Urinary bladder (tissue), 4 donors: ENCODE measurements at places on chromosomes 6 and 20. TPM values are rescaled to one million over a fixed set of nuclear protein-coding genes. Genes with fewer than 3 reads are reported as not detected.

- no peak for DNase-seq
These were observed 1.9 kb downstream of the SIRPB2 start for GRCh38 chr20:1489325-1489724.

- DNase-seq = no peak
These were observed 248.8 kb upstream of the MAP3K7 start for GRCh38 chr6:90835596-90836212.

ADGB gene
- not detected for polyA plus RNA-seq

- no peak for DNase-seq
These were observed 82.8 kb downstream of the TNFAIP3 start for GRCh38 chr6:137949686-137950390.

NHSL1 gene
- 1.7 TPM for polyA plus RNA-seq

DNA sequence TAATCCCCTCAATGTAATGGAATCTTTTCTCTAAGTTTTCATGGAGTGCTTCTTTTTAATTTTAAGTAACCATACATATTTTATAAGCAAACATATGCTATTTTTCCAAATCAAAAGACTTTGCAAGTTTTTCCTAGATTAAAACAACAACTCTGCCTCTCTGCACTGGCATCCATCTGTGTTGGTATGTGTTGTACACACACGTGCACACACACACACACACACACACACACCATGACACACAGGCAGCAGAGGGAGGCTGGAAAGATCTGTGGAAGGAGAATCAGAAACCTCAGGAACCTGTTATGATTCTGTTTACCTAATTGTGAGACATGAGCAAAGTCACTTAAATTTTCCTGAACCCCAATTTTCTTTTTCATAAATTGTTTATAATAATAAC lies 295.0 kb upstream of the PRDM1 start:
- DNase-seq = no peak

ZSCAN16 gene
- polyA plus RNA-seq = 3.5 TPM

CFAP61 gene
- 0.35 TPM for polyA plus RNA-seq

ZNF831 gene
- polyA plus RNA-seq = 0.18 TPM

GRCh38 chr20:57890202-57890800 lies 180.5 kb upstream of the PMEPA1 start:
- DNase-seq = no peak

DNA sequence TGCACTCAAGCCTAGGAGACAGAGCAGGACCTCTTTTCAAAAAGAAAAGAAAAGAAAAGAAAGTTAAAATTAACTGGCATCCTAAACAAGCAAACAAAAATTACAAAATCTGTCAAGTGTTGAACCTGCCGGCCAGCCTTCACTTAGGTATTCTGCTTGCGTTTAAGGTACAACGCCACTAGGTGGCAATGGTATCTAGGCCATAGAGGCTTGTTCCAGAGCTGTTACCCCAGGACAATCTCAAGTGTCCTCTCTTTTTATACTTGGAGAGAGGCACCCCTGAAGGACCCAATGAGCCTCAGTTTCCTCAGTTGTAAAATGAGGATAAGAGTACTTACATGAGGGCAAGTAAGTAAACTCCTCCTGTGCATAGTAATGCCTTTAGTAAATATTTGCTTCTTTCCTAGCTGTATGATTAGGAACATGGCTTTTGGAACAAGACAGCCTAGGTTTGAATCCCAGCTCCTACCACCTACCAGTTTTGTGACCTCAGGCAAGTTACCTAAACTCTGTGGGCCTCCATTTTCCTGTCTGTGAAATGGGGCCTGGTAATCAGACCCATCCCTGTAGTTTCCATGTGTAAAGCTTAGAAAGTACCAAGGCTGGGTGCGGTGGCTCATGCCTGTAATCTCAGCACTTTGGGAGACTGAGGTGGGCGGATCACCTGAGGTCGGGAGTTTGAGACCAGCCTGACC lies 5.8 kb upstream of the PACSIN1 start:
- DNase-seq = no peak

DNA sequence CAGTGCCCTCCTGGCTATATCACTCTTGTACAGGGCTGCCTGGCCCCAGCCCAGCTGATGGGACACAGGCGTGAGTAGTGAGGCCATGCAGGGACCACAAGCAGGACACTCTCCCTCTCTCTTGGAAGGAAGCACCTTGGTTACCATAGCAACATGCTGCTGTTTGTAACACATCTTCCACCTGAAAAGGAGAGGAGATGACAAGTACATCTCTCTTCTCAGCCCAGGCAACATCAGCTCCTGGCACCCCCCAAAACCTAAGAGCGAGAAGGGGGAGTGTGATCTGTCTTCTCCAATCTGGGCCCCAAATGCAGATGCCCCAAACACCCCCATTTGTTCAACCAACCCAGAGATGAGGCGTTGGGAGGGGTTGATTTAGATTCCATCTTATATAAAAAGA lies 49.9 kb downstream of the KCNB1 start:
- DNase-seq = no peak

DNA sequence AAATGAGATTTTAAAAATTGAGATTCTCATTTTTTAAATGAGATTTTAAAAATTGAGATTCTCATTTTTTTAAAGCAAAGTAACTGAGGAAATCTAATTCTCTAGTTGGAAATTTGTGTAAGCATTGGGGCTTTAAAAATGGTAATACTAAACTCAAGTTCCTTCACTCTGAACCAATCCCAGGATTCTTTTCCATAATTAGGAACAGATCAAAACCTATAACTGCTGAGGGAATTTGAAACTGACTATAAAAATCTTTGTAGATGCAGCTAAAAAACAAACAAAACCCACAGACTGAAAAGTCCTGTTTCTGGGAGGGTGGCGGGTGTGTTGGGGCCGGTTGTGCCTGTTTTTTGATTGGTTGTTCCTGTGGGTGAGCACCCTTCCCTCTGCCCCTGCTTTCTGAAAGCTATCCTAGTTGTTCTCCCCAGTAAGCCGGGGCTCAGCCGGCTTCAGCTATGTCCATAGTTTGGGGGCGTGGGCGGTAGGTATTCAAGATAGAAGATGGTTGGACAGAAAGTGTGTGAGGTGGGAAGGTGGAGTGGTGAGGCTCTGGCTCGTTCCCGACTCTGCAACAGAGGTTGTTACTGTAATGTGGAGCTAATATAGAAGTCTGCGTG lies 49.3 kb downstream of the GFRA4 start:
- no peak for DNase-seq

GRCh38 chr20:45128099-45128498 lies 3.8 kb upstream of the WFDC12 start:
- no peak for DNase-seq

DNA sequence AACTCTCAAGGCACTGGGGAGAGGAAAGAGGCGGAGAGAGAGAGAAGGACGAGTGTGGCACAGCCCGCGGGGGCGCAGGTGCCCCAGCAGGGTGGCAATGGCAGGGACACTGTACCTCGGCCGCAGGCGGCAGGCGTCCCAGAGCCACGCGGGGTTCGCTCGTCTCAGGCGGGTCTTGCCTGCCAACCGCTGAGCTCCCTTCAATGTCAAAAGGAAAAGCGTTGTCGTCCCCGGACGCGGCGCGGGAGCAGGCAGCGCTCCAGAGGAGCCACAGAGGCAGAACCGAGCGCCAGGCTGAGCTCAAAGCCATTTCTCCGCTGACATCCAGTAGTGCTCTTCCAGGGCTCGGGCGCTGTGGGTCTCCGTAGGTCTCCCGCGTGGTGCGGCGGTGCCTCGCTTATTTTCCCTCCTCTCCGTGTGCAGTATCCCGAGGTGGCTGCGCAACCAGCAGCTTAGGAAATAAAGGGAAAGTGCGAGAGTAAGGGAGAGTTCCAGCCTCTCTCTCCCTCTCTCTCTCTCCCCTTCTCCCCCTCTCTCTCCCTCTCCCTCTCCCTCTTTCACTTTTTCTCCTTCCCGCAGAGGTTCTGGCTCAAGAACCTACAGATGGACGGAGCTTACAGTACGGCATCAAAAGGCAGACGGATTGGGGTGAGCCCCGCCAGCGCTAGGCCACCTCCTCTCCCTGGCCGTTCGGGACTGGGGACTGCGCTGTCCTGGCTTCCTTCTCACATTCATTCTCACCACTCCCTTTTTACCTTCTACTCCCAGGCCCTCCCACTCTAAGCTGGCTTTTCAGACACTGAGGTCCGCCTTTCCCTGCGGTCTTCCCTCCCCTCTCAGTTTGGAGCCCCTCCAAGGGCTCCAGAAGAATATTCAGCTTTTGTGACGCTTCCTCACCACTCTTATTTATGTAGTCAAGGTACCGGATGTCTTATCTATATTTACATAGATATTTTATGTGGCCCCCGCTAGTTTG lies at the start of gene LAMA4:
Gene LAMA4, minus strand, starts transcription at position 727 of the 976 bp plus-strand sequence. Its CDS starts 417 bp downstream, at position 310.
- DNase-seq = no peak

DNA sequence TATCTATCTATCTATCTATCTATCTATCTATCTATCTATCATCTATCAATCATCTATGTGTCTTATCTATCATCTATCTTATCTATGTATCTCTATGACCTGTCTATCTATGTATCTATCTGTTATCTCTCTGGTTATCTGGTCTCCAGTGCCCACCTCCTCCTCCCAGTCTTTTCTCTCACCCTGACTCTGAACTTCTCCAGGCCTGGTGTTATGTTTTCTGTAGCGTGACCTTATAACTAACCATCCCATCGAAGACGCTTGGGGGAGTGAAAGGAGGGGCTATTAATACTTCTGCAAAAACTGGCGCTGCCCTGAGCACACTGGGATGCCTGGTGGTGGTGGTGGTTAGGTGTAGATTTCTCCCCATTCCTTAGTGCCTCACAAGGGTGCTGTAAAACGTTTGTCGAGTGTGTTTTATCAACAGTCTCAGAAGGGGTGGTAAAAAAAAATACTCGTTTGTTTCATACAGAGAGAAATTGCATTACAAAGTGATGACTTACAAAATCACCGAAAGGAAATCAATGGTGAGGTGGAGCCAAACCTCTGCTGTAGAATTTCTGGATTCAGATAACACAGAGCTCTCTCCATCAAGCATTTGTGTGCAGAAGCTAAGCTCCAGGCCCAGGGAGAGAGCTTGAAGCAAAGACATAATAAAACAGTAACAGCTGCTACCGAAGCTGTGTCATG lies 156.2 kb downstream of the BCAS1 start:
- DNase-seq = no peak

GRCh38 chr6:63295553-63296194 lies 24.1 kb downstream of the LGSN start:
- DNase-seq = no peak

DNA sequence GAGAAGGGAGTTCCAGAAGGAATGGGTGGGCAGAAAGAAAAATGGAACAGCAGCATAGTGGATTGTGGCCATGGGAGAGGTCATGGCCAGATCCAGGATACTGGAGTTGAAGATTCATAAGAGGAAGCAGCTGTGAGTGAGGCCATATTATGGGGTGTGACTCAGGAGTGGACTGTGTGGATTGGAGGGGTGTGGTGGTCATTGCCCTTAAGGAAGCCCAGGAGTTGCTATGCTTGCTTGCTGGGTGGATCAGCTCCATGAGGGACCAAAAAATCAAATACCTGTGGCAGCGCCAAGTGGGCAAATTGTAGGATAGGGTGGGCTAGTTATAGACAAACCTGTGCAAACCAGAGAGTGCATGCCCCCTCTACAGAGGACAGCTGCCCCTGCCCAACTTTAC lies 18.3 kb downstream of the LRRC1 start:
- no peak for DNase-seq

DNA sequence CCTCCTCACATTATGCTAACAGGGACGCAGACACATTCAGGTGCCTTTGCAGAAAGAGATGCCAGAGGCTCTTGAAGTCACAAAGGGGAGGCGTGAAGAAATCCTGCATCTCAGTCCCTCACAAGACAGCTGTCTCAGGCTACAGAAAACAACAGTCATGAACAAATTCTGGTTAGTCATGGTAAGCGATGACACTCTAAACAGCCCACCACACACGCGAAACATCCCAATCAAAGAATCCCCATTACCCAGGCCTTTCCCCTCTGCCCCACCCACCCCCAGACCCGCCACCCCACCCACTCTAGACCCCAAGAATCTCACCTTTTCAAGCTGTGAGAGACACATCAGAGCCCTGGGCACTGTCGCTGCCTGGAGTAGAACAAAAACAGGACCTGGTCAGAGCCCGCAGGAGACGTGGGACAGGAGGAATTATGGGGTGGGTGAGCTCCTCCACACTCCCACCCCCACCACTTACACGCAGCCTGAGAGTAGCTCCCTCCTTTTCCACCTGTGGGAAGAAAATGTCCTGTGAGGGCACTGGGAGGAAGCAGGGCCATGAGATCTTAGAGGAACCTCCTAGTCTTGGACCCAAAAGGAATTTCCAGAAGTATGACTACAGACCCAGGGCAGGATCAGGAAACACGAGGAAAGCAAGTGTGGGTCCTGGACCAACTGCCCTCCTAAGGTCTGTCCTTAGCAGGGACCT lies 2.7 kb downstream of the HLA-B start:
- no peak for DNase-seq

HTR1E gene
- polyA plus RNA-seq = not detected

DNA sequence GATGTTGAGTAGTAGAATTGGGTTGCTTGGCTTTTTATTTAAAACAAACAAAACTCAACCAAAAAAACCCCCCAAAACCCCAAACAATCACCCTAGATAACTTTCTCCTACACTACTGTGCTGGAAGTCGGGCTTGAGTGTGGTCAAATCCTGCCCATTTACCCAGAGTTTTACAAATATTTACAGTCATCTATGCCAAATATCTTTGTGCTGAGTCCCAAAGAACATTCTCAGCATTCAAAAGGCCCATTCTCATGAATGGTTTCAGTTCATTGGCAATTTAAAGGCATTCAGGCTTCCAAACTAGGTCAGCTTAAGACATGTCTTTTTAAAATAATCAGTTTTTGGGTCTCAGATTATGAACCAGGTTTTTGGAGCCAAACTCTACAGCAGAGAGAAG lies 1.8 kb downstream of the RNF144B start:
- no peak for DNase-seq
